ENCODE measurements at places on chromosomes 16 and 17.
A peak's percentile ranks its signal among the peaks of the same experiment; 100 is the strongest.

GRCh38 chr16:57624806-57625500, 3.5 kb upstream of the ADGRG1 start:
- DNase-seq: no peak

- DNase-seq: peak; percentile 99
These were observed at the start of gene NEK8 for GRCh38 chr17:28728364-28729200. Gene NEK8, plus strand, starts transcription at chr17:28728788. Its CDS starts 26 bp downstream, at chr17:28728814.

GRCh38 chr17:496761-497160, 144.2 kb upstream of the RPH3AL start:
- no peak for DNase-seq

- DNase-seq: no peak
These were observed 17.0 kb upstream of the RAB11FIP4 start for GRCh38 chr17:31374503-31374902.

- peak; percentile 74 for DNase-seq
These were observed 632 bp downstream of the CYBC1 start for GRCh38 chr17:82449883-82450356.

All from activated CD4-positive, alpha-beta memory T cell treated with anti-CD3 and anti-CD28 coated beads for 36 hours (primary cell).